ENCODE measurements at places on chromosomes 1 and 21.

DNA sequence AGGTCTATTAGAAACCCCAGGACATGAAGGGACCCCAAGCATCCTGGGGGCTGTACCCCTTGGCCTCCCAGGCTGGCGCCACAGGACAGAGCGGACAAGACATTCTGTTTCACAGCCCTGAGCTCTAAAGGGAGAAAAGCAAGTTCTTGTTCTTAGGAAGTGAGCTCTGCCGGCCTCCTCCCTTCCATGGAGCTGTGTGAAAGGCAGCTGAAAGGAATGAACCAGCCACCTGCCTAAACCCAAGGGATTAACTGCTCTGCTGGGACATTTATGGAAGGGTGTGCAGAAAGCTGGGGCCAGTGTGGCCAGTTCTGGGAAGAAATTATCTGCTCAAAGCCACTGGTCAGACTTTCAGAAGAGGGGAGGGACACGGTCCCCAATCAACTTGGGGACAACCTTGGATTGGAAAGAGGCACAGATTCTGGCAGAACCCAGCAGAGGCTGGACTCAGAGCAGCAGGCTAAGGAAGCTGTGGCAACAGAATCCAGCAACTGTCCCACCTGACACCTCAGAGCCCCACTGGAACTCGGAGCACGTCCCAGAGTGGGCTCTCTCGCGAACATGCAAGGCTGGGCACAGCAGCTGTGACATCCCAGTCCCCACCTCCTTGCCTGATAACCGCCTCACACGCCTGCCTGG lies 2.1 kb downstream of the KLHL21 start:
- DNase-seq = no peak

DNA sequence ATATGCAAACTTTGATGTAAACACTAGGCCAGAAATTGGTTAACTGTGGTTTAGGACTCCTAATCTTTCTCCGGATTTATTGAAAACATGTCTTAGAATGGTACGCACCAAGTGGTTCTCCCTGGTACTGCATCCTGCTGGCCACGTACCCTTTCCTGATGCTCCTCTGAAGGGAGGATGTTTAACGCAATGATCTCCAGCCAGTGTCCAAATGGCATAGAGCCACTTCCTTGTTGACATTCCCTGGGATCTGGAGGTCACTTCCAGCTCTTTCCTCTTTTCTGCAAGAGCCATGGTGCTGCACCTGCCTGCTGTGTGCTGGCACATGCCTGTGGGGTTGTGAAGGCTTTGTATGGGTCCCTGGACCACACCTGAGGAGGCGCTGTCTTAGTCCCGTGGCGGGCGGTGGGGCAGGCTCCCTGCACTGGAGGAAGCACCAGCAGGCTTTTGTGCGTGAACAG lies 53.9 kb downstream of the GALNT2 start:
- DNase-seq = no peak

DNA sequence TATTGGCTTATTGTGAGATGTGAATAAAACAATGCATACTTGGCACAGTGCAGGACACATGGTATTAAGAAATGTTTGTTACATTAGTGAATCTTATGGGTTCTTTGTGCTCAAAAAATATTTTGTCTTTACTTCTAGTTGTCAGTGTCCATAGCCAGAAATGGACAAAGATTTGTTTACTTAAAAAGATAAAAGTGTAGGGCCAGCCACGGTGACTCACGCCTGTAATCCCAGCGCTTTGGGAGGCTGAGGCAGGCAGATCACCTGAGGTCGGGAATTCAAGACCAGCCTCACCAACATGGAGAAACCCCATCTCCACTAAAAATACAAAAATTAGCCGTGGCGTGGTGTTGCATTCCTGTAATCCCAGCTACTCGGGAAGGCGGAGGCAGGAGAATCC lies 654.6 kb upstream of the NEGR1 start:
- DNase-seq = no peak

- DNase-seq = no peak
These were observed 72.9 kb downstream of the HLCS start for GRCh38 chr21:36893581-36893980.

DNA sequence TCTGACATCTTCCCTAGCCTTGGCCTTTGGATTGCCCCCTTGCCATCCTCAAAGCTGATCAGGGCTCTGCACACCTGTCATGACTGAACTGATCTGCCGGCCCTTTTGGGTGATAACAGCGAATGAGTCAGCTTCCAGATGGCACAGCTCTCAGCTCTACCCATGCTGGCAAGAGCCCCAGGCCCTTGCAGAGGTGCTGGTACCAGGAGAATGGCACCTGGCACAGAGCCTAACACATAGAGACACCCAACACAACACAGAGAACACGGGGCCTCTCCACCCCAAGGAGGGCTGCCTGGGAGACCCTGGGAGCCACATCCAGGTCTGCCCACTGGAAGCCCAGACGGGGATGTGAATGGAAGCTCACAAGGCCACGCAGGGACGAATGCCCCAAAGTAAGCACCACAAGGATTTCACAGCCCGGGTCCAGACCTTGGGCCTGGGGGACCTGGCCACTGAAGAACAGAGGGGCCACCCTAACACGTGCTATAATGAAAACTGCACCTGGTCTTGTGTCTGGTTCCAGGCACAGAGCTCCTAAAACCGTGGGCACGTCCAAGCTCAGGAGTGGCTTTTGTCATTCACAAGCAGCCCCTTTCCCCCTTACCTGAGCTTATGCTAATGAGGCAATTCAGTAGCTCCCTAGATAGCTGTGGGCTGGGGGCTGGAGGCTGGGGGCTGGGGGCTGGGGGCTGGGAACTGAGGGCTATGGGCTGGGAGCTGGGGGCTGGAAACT lies 160.5 kb downstream of the NPHP4 start:
- no peak for DNase-seq

DNA sequence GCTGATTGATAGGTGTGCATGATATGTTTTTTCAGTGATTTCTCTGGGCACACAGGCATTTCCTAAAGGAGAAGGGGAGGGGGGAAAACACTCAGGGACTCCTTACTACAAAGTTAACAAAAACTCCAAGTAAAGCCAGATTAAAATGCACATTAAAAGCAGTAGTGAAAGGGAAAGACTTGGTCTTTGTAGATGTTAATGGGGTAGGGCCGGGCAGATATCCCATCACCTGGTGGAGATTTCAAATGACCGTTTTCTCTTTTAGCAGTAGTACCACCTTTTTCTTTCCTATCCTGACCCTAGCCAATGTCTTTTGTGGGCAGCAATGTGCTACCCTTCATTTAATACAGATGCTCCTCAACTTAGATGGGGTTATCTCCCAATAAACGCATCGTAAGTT lies 32.5 kb downstream of the RTCA start:
- DNase-seq = no peak

DNA sequence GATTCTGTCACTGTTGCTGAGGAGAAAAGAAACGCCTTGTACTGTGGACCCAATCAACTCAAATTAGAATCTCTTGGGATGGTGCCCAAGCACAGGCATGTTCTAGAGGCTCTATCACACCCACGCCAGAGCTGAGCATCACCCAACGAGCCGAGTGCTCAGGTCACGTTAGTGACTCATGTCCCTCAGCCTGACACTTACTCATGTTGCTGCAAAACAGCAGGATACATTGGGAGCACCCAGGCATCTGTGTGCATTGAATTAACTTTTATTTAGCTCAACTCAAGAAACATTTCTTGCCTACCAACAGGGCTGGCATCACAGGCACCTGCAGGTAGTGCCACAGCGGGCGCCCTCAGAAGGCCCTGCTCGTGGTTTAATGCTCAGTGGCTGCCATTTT lies 149.8 kb downstream of the ETS2 start:
- no peak for DNase-seq

GRCh38 chr1:227828786-227829185 lies 13.3 kb downstream of the PRSS38 start:
- no peak for DNase-seq

- DNase-seq = no peak
These were observed 63.3 kb upstream of the PAXBP1 start for GRCh38 chr21:32834916-32835235.

- no peak for DNase-seq
These were observed 377.2 kb downstream of the PLPP3 start for GRCh38 chr1:56202186-56202585.

DNA sequence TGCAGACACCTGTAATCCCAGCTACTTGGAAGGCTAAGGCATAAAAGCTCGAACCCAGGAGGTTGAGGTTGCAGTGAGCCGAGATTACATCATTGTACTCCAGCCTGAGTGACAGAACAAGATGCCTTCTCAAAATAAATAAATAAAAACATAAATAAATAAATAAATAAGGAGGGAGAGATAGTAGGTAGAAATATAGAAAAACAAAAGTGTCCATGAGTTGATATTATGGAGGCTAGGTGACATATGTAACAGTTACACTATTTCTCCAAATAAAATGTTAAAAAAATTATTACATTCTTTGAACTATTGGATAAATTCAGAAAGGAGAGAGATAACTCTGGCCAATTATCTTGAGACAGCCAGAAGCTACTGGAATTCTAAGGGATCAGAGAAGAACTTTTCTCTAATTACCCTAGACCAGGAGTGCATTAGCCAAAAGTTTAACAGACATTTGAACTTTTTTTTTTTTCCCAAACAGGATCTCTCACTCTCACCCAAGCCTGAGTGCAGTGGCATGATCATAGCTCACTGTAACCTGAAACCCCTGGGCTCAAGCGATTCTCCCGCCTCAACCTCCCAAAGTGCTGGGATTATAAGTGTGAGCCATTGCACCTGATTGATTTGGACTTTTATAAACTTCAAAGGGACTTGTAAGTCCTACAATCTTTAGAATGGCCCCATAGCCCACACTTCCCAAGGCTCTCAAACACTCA lies 17.6 kb downstream of the SYNJ1 start:
- no peak for DNase-seq

DNA sequence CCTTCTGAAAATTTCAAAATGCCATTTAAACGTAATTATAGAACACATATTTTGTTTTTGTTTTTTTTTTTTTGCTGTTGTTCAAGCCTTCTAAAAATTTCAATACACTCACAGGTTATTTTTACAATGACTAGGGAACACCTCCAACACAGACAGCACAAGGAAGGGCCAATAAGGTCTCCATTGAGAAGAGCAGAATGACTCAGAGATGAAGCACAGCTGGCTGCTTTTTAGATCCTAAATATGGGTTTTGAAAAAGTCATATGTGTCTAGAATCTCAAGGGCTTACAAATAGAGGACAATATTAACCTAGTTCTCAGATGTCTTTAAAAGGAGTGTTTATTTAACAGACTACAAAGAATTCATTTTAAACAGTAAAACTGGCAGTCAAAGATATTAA lies 104.6 kb downstream of the NEGR1 start:
- no peak for DNase-seq

DNA sequence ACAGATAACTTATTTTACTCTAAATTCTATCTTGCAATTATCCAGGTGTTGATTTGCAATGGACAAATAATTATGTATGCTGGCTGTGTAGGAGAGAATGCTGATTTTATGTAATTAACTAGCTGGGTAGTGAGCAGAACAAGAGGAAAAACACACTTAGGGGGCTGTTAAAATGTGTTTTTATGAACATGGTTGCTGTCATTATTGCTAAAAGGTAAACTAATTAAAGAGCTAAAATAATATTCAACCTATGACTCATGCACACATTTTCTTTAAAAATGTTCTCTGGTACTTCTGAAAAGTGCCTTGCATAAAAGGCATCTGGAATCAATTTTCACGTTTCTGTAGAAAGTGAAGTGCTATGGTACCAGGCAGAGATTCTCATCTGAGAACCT lies 192.8 kb upstream of the C8B start:
- DNase-seq = no peak

DNA sequence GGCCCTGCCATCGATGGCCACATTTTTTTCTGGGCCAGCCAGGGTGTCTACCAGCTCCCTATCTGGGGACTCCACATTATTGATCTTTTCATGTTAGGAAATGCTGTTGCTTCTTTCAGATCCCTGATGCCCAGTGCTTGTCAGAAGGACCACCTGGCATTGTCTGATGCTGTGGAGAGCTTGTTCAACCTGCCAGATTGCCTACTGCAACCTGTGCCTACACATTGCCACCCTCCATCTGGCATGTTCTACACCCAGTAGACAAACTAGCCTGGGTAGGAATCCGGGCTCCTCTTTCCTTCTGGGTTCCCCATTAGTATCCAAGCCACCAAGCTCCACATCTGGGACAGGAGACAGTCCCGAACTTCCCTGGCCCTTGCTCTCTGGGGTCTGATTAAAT lies 274.0 kb upstream of the KIAA0040 start:
- no peak for DNase-seq

All from mesothelial cell of epicardium (in vitro differentiated cells).